ENCODE measurements at places on chromosomes 13 and 19.

DNA sequence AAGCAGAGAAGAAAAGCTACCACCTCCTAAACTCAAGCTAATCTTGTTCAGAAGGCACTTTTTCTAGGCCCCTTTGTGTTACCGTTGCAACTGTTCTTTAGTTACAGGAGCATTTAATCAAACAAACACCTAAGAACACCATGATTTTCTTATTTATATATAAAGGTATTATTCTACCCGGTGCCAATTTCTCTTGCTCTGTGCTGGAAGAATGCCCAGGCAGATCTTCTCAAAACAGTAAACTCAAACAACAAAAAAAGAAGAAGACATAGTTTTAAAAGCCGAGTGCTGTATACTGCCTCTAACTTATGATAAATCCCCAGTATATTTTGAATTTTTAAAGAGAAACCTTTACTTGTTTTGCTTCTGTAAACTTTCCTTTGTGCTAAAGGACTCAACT lies 20.4 kb downstream of the SLC7A1 start:
- DNase-seq = no peak

GRCh38 chr19:7337380-7338194 lies 11.2 kb upstream of the ARHGEF18 start:
- peak; percentile 32 for DNase-seq

DNA sequence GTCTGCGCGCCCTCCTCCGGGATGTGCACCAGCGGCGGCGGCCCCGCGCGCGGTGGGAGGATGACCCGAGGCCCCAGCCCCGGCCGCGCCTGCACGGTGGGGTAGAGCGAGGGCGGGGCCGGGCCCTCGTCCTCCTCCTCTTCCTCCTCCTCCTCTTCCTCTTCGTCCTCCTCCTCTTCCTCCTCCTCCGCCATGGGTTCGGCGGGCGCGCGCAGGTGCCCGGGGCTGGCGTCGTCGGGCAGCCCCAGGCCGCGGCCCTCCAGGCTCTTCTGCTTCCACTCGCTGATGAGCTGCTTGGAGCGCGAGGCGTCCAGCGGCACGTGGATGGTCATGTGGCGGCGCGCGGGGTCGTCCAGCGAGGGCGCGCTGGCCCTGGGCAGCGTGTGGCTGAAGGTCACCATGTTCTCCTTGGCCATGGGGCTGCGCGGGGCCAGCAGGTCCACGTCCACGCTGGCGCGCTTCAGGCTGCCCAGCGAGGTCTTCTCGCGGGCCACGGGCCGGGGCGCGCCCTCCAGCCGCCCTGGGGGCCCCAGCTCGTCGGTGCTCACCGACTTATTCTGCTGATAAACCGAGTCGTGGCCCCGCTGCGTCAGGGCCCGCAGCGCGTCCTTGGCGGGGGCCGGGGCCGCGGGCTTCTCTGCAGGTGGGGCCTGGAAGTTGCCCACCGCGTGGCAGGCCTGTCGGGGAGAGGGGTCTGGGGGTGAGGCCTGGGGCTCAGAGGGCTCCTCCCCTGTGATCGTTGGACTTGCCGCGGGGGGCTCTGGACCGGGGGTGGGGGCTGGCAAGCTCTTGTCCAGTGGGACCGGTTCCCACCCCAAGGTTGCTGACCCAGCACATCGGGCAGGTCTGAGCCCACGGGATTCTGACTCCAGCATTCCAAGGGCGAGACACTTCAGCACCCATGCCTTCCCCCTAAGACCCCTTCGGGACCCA lies 8.3 kb downstream of the PLPPR3 start:
- DNase-seq = no peak

- no peak for DNase-seq
These were observed 21.9 kb upstream of the TCF3 start for GRCh38 chr19:1674293-1674679.

DNA sequence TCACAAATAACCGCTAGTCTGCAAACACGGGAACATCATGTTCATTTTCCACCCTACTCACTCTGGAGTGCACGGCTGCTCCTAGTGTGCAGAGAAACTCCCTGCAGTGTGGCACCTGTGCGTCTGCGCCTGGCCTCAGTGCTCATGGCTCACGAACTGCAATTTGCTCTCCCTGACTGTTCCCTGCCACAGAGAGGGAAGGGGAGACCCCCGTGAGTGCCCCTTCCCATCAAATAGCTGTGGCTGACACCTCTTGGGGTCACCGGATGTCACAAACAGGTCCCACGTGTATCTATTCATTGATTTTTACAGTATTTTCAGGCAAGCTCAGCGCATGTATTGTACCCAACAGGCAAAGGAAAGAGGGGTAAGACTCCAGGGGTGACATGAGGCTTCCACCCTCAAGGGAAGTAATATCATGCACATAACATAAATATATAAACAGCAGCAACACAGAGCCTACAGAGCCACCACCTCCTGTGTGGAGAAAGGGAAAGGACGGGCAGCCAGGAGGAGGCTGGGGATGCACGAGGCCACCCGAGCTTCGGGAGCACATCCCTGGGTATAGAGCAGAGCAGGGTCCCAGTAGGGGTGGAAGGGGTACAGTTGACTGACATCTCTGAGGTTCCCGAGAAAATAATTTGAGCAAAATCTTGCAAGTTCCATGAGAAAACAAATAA lies 140.3 kb upstream of the SOX1 start:
- DNase-seq = no peak

GRCh38 chr13:21674490-21675009 lies 3.7 kb downstream of the FGF9 start:
- DNase-seq = no peak

- DNase-seq = no peak
These were observed 254.2 kb downstream of the GPC5 start for GRCh38 chr13:91652404-91653301.
